ENCODE measurements at places on chromosomes 11 and 22. TPM values are rescaled to one million over a fixed set of nuclear protein-coding genes. Genes with fewer than 3 reads are reported as not detected.

GRCh38 chr22:23275751-23276150 lies 95.4 kb downstream of the BCR start:
- H3K27me3 ChIP-seq = no peaks in the 10 kb centered on the region
- H3K36me3 ChIP-seq = peaks cover 24% of the 10 kb centered on the region
- peaks cover 32% of the 10 kb centered on the region for H3K4me1 ChIP-seq
- no peak overlapping the region for H3K4me3 ChIP-seq

DNA sequence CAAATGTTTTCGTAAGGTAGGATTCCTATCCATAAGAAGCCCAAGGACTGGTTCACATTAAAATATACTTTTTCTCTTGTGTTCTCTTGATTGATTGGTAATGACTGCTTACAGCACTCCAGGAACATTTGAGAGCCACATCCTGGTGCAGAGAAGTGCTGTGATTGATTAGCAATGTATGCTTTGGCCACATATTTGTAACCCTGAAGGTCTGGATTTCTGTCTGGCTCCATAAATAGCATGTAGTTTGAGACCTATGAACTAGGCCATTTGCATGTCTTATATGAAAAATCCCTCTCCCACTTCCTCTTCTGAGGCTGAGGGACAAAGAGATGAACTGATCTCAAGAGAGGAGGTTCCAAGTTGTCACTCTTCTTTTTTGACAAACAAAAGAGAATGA lies 49.3 kb upstream of the CD44 start:
- no peak for DNase-seq
- H3K27ac ChIP-seq = no peak overlapping the region
- peaks cover 28% of the 10 kb centered on the region for H3K4me1 ChIP-seq

DNA sequence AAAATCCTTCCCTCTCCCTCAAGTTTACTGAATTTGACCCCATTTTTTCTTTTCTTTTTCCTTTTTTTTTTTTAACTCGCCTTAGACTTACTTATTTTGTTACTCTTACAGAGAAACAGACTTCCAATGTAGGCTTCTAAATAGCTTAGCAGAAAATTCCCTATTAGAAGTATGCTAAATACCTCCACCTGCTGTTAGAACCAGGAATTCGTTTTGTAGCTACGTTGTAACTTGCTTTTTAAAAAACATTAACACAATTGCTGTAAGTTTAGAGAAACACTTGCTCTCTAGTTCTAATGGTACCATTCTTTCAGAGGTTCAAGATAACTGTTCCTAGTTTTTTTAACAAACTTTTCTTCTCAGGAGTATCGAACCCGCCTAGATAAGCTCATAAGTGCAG lies 324.2 kb downstream of the DCDC1 start:
- H3K27me3 ChIP-seq = no peaks in the 10 kb centered on the region
- DNase-seq = no peak
- H3K27ac ChIP-seq = no peak overlapping the region
- no peaks in the 10 kb centered on the region for H3K36me3 ChIP-seq
- H3K4me3 ChIP-seq = no peak overlapping the region

DNA sequence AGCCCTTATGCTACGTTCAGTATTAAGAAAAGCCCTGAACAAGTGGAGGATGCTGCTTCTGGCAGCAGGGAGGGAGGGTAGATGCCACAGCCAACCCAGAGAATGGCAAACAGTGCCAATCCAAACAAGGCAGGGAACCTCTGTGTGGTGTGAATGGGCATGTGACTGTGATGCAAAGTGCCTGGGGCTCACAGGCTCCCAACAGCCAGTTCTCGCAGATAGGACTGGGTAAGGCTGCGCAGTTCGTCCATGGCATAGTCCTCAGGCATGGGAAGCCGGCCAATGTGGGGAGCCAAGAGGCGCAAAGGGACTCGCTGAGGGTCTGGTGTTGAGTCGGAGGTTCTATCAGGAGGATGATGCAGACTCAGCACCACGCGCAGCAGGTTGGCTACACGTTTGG lies 4.8 kb upstream of the CHRNA10 start:
- DNase-seq = no peak
- no peak overlapping the region for H3K4me3 ChIP-seq
- H3K27me3 ChIP-seq = no peaks in the 10 kb centered on the region
- H3K4me1 ChIP-seq = no peaks in the 10 kb centered on the region

DNA sequence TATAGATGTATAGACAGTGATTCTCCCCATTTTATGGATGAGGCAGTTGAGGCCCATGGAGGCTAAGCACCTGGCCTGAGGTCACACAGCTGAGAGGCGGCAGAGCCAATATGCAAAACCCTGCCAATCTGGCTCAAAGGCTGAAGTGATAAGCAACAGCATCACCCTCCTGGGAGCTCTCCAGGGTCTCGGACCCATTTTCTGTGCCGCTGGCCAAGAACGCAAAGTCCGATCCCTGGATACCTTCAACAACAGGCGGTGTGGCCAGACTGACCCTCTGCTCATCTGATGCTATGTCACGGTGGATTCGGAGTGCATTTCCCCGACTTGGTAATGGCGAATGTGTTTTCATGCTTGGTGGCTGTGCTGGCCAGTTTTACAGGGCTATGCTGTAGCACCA lies 595.0 kb downstream of the TBC1D22A start:
- no peak for DNase-seq
- H3K36me3 ChIP-seq = no peaks in the 10 kb centered on the region
- H3K4me3 ChIP-seq = no peak overlapping the region

GRCh38 chr11:119029069-119029339 lies 1.7 kb downstream of the SLC37A4 start:
- peaks cover 30% of the 10 kb centered on the region for H3K4me1 ChIP-seq
- H3K4me3 ChIP-seq = no peak overlapping the region
- H3K36me3 ChIP-seq = peaks cover 41% of the 10 kb centered on the region
- H3K27me3 ChIP-seq = no peaks in the 10 kb centered on the region

DNA sequence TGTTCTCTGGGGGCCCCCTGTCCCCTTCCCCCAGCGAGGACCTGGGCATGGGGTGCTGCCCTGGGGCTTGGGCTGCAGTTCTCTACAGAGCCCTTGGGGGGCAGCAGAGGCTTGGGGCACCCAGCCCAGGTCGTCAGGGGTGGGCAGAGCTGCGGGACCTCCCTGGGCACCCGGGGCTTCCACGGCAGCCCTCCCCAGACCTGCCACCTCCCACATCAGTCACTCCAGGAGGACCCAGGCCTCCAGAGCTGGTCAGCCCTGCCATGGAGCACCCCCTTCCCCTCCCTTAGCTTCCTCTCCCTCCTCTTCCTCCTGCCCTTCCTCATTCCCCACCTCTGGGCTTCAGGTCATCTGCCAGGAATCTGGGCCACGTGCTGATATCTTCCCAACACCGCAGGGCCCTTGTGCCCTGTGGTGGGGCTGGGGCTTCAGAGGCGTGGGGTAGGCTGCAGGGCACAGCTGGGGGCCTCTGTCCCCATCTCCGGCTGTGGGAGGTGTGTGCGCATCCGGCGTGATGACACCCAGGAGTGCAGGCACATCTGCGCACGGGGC lies 5.8 kb downstream of the TSPAN4 start:
- peaks cover 17% of the 10 kb centered on the region for H3K27me3 ChIP-seq
- H3K4me1 ChIP-seq = peaks cover 58% of the 10 kb centered on the region
- peak overlapping the region; percentile 52 for H3K4me3 ChIP-seq
- H3K36me3 ChIP-seq = peaks cover 31% of the 10 kb centered on the region
- no peak for DNase-seq

DNA sequence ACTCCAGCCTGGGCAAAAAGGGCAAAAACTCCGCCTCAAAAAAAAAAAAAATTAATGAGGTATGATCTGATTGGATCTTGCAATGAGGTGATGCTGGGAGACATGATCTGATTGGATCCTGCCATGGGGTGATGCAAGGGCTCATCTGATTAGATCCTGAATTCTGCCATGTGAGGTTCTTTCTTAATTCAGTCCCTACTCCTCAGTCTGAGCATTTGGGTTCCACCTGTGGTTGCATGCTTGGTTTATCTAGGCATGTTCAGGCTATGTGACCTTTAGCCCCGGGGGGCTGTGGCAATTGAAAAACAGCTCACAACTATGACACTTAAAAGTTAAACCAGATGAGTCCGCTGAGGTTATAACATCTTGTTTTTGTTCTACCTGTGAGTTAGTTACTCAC lies 4.8 kb upstream of the TRIM6 start:
- no peaks in the 10 kb centered on the region for H3K27me3 ChIP-seq
- H3K27ac ChIP-seq = no peak overlapping the region
- no peaks in the 10 kb centered on the region for H3K4me1 ChIP-seq

GRCh38 chr22:47245786-47246185 lies 483.3 kb downstream of the TBC1D22A start:
- H3K36me3 ChIP-seq = no peaks in the 10 kb centered on the region
- DNase-seq = peak; percentile 82
- H3K27ac ChIP-seq = no peak overlapping the region
- no peak overlapping the region for H3K4me3 ChIP-seq
- no peaks in the 10 kb centered on the region for H3K4me1 ChIP-seq

- H3K36me3 ChIP-seq = no peaks in the 10 kb centered on the region
- H3K27me3 ChIP-seq = no peaks in the 10 kb centered on the region
- peak overlapping the region; percentile 9 for H3K4me3 ChIP-seq
Measured at GRCh38 chr11:61974766-61975631, 7.6 kb upstream of the FTH1 start.

DNA sequence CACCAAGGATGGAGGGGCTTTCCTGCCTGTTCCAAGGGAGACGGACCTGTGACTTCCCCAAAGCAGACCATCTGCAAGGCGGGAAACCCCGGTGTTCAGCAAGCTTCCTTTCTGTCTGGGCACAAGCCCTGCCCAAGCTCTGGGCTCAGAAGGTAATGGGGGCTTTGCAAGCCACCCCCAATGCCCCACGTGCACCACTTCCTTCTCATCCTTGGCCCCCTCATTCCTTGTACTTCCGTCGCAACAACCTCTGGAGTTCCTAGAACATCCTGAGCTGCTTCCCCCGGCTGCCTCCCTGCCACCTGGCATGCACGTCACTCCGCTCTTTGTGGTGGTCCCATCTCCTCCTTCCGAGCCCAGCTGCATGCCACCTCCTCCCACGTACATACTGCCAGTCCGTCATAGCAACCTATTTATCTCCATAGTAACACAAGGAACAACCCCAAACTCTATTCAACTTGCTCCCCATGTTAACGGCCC lies 3.9 kb downstream of the MYEOV start:
- peak overlapping the region; percentile 32 for H3K4me3 ChIP-seq
- H3K4me1 ChIP-seq = peaks cover 55% of the 10 kb centered on the region
- no peaks in the 10 kb centered on the region for H3K36me3 ChIP-seq
- DNase-seq = no peak

GRCh38 chr11:44885919-44886789 lies 64.5 kb downstream of the TP53I11 start:
- peaks cover 27% of the 10 kb centered on the region for H3K4me1 ChIP-seq
- H3K27me3 ChIP-seq = no peaks in the 10 kb centered on the region
- DNase-seq = no peak
- peak overlapping the region; percentile 74 for H3K27ac ChIP-seq
- H3K4me3 ChIP-seq = no peak overlapping the region
- H3K36me3 ChIP-seq = no peaks in the 10 kb centered on the region

DNA sequence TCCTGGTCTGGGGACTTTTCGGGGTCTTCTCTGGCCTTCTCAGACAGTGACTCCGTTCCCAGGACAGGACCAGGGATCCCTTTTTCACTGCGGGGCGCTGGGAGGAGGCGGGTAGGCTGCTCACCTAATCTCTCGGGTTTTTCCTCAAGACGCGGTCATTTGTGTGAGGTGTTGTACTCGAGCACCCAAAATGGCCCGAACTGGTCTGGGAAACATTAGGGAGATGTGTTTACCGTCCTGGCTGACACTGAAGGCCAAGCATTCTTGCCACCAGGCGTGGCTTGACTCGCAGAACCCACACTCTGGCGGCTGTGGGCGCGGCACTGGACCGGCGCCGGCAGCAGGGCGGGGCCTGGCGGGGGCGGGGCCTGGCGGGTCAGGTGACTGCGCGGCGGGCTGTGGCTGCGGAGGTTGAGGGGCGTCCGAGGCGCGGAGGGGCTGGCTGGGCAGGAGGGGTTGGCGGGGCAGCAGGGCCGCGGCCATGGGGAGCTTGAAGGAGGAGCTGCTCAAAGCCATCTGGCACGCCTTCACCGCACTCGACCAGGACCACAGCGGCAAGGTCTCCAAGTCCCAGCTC lies at the start of gene SWAP70:
TSS of gene SWAP70 (plus strand) at position 379 of the 577 bp plus-strand sequence. CDS start at position 482, 103 bp downstream.
- peak within 1 kb of the TSS; percentile 93 for H3K27ac ChIP-seq
- H3K36me3 ChIP-seq = no peaks in the 10 kb centered on the region
- H3K4me1 ChIP-seq = peaks cover 19% of the 10 kb centered on the region
- H3K4me3 ChIP-seq = peak within 1 kb of the TSS; percentile 98
- DNase-seq = peak; percentile 97

DNA sequence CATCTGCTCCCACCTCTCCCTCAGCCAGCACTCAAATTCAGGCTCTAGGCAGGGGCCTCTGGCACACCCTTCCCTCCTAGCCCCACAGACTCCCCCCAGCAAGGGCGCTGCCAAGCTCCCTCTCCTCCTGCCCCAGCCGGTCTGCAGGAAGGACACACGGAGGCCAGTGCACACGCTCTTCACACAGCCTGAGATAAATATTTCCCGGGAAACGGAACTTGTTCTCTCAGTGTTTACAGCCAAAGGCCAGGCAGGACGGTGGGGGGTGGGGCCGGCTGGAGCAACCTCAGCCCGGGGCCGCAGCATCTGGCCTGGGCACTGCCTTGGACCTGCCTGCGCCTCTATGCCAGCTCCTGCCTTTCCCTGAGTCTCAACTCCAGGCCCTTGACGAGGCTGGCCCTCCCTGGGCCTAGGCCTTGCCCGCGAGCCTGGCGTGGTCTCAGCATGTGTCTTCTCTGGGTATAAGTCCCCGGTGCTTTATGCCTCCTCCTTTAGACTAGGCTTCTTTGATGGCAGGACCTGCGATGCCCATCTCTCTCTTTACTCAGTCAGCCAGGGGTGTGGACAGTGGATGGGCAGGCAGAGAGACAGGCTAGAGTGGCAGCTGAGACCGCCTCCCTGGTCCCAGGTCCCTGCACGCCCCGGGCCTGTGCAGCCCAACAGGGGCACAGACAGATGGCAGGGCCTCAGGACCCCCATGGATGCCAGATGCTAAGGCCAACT lies 48.4 kb downstream of the PDE2A start:
- no peak overlapping the region for H3K4me3 ChIP-seq
- peaks cover 11% of the 10 kb centered on the region for H3K36me3 ChIP-seq
- peaks cover 71% of the 10 kb centered on the region for H3K4me1 ChIP-seq

DNA sequence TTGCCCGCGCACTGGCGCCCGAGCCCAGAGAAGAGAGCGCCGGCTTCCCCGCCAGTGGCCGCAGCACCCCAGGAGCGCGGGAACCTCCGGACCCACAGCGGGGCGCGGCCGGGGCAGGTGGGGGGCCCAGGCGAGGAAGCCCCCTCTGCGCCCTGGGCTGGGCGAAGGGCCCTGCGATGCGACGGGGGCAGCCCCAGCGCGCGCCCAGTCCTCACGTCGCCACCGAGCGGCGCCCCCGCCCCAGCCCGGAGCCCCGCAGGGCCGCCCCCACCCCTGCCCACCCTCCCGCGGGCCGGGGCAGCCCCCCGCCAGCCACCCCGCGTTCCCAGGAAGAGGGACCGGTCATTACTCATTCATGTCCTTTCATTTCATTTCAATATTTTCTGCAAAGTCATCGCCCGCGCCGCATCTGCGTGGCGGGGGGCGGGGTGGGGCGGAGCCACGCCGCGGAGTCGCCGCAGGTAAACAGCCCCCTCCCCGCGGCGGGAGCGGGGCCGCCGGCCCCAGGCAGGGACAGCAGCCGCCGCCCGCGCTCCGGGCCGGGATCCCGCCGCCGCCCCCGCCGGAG lies 673 bp upstream of the PANX2 start:
- DNase-seq = no peak
- peaks cover 11% of the 10 kb centered on the region for H3K4me1 ChIP-seq
- H3K27ac ChIP-seq = no peak overlapping the region
- peaks cover 58% of the 10 kb centered on the region for H3K27me3 ChIP-seq

- H3K4me3 ChIP-seq = no peak overlapping the region
- no peak overlapping the region for H3K27ac ChIP-seq
- H3K36me3 ChIP-seq = no peaks in the 10 kb centered on the region
- no peaks in the 10 kb centered on the region for H3K27me3 ChIP-seq
- H3K4me1 ChIP-seq = peaks cover 24% of the 10 kb centered on the region
Measured at GRCh38 chr11:101436511-101437142, 147.2 kb downstream of the TRPC6 start.

Gene RTN4R
- not detected for total RNA-seq

Gene ANKK1
- 0.83 TPM for total RNA-seq

Gene PGGHG
- total RNA-seq = 14.7 TPM
